ENCODE measurements at places on chromosomes 1 and 21.

- DNase-seq, result no peak
Observed at GRCh38 chr1:27513528-27513927, 23.6 kb upstream of the WASF2 start.

- peak; percentile 85 for DNase-seq
Observed at GRCh38 chr1:244461245-244462071, at the start of gene CATSPERE. TSS of gene CATSPERE (plus strand) at chr1:244461273. CDS start at chr1:244461430, 157 bp downstream.

- no peak for DNase-seq
Observed at GRCh38 chr1:19648689-19649088, 4.6 kb downstream of the NBL1 start.

- no peak for DNase-seq
Observed at GRCh38 chr1:31791131-31791858, 24.5 kb downstream of the SPOCD1 start.

- no peak for DNase-seq
Observed at GRCh38 chr1:93612510-93612909, 69.1 kb downstream of the BCAR3 start.

GRCh38 chr1:239657291-239657690 is 270.9 kb downstream of the CHRM3 start:
- DNase-seq, result no peak

DNA sequence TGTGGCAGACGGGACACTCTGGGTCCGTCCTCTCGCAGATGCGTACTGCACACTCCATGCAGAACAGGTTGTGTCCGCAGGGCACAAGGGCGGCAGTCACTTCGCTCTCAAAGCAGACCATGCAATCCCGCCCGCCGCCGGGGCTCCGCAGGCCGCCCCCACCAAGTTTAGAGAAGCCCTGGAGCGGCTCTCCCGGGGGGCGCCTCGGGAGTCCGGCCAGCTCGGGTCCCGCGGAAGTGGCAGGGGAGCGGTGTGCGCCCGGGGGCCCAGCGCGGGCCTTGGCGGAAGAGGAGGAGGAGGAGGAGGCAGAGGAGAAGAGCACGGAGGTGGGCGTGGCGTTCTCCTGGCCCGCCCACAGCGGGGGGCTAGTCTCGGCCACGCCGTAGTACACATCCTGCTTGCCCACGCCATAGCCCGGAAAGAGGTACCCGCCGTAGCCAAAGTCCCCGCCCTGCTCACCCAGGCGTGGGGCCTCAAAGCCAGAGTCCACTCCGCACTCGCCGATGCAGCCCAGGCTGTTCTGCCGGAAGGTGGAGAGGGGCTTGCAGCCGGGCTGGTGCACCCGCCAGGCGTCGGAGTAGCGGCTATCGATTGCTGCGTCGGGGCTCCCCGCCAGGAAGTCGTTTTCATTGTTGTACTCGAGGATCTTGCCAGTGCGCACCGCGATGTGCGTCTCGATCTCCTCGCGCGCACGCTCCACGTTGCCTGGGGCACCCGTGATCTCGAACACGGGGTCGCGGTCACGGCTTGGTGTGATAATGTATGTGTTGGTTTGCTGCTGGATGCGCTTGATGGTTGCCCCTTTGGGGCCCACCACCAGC is 5.4 kb downstream of the MEX3A start:
- DNase-seq, result no peak

GRCh38 chr1:37493336-37494098 is 19.1 kb downstream of the ZC3H12A start:
- DNase-seq, result no peak

DNA sequence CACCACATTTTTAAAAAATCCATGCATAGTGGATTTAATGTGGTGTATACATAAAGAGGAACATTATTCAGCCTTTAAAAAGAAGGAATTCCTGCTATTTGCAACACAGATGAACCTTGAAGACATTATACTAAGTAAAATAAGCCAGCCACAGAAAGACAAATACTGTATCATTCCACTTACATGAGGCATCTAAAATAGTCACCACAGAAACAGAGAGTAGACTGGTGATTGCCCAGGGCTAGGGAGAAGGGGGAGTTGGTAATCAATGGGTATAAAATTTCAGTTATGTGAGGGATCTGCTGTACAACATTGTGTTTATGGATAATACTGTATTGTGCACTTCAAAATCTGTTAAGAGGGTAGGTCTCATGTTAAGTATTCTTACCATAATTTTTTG is 10.0 kb downstream of the FAM163A start:
- no peak for DNase-seq

DNA sequence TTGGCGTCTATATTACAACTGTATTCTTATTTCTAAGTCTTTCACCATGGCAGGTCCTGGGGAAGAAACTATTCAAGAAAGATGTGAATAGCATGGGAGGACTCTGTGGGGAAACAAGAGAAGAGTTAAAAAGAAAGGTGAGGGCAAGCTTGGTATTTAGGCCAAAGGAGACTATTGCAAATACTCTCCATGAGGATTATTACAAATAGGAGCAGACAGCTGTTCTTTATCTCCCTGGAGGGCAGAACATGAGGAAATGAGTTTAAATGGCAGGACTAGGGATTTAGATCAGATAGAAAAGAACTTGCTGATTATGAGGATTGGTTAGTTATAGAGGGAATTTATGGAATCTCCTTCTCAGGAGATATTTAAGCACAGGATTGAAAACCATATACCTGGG is 186.8 kb downstream of the CDC7 start:
- DNase-seq, result no peak

DNA sequence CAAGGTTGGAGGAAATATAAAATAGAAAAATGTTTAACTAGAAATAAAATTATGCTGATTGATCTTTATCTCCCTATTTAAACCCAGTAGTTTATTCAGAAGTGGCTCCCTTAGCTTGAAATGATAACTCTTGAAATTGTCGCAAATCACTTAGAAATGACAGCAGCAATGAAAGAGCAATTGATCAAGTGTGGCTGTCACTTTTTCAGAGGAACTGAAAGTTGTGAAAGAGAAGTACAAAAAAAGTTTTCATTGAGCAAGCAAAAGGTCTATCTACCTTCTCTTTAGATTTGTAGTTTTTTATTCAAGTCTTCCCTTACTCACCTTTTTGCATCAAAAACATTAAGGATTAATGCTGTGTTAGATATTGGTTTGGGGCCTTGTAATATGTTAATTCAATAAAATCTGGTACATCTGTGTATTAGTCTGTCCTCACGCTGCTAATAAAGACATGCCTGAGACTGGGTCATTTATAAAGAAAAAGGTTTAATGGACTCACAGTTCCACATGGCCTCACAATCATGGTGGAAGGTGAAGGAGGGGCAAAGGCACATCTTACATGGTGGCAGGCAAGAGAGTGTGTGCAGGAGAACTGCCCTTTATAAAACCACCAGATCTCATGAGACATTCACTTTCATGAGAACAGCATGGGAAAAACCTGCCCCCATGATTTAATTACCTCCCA is 48.3 kb downstream of the LRRC8C start:
- DNase-seq, result no peak

DNA sequence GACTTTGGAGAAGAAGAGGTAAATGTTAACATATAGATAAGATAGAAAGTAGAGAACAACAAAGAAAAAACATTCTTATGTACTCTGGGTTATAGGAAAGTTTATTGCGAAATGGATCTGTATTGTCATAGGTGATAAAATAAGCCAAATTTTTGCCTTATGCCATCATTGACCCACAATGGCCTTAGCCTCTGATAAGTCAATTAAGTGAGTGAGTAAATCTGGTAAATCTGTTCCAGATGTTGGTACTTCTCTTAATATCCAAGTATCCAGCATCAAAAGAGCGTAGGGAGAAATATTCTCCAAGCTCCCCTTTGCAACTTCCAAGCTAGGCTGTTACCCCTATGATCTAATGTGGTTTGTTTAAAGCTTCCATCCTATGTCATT is 38.3 kb upstream of the CLCA4 start:
- DNase-seq, result no peak

DNA sequence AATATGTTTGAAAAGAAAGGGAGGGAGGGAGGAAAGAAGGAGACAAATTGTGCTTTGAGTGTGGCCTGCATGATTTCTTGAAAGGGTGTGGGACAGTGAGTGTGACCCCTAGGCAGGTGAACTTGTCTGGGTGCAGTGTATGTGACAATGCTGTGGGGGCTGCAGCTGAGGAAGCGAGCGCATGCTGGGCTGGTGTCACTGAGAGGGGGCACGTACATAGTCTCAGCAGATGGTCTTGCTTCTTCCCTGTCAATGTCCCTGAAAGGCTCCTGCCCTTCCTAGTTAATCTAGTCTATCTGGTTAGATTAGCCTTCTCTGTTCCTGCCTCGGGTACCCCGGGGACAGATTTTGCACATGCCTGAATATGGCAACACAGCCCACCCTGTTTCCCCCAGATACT is 9.8 kb downstream of the FAAH start:
- no peak for DNase-seq

GRCh38 chr1:58804853-58805565 is 21.2 kb upstream of the JUN start:
- no peak for DNase-seq

- DNase-seq, result no peak
Observed at GRCh38 chr1:162627662-162628296, 4.5 kb upstream of the DDR2 start.

- DNase-seq, result no peak
Observed at GRCh38 chr1:79079770-79080169, 73.2 kb upstream of the ADGRL4 start.

GRCh38 chr1:48841966-48842365 is 65.3 kb upstream of the BEND5 start:
- DNase-seq, result no peak

DNA sequence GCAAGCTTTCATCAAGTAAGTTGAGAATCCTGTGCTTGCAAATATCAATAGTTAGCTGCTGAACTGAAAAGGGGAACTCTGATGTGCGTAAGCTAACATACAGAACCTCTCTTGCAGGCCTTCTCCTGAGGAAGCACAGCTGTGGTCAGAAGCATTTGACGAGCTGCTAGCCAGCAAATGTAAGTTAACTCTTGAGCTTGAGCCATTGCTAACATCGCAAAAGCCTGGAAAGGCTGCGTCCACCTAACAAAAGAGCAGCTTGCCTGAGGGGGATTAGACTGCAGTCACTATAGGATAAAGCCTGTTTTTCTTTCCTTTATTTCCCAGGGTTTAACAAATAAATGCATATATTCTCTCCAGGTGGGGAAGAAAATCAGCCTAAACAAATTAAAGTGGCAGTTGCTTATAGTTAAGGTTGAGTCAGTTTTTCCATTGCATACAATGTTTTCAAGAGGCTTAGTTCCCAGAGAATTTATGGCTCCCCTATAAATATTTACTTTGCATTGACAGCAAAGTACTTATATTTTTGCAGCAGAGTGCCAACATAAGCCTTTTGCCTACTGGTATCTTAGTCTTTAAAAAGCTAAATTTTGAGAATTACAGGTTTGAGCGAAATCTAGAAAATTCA is 1.5 kb downstream of the RGS2 start:
- peak; percentile 30 for DNase-seq

GRCh38 chr1:26418865-26419349 is 8.3 kb downstream of the LIN28A start:
- no peak for DNase-seq

GRCh38 chr21:35929901-35930300 is 130.4 kb downstream of the SETD4 start:
- no peak for DNase-seq

GRCh38 chr1:229340496-229340895 is 2.4 kb downstream of the CCSAP start:
- DNase-seq, result no peak

- no peak for DNase-seq
Observed at GRCh38 chr1:247924868-247925267, at the start of gene OR2AJ1. TSS of gene OR2AJ1 (plus strand) at chr1:247924889. CDS start at chr1:247933769, 8,880 bp downstream.

- DNase-seq, result no peak
Observed at GRCh38 chr1:183685112-183685713, 32.1 kb upstream of the APOBEC4 start.

DNA sequence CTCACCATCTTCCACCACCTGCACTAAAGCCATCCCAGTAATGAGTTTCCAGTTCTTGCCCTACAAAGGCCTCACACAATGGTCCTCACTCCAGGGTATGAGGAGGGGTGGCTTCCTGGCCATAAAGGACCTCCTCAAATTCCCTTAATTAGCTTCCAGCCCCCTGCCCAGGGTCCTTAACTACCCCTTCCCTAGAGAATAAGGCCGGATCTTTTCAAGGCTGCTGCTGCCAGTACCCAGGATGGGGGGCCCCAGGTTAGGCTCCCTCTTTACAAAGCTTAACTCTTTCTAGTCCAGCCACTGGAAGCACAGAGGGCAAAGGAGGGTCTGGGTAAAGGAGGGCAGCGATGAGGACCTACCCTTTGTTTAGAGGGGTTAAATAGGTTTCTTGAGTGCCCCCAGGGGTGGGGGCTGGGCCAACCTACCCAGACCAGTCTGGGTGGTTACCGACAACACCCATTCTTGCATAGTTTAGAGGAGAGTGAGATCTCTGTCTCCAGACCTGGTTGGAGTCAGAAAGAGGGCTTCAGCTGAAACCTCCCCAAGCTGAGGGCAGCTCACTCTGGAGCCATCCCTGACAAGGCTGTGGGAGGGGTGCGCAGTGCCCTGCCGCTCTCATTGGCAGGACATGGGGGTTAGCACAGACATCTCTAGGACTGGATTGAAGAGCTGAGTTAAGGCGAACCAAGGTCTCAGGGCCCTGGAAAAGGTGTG is 7.1 kb downstream of the BLACAT1 start:
- no peak for DNase-seq

DNA sequence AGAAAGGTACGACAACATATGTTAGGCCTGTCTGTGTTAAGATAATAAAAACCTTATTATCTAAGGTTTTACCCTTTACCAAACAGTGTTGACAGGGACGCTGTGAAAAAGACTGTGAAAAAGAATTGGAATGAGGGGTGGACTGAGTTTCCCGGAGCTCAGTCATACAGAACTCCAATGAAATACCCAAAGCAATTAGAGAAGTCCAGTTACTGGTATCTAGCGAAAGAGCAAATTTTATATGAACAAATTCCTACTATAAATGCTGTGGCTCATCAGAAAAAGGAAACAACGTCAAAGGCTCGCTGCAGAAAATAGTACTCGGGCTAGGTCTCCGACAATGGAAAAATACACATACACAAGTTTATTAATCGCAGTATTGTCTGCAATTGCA is 708 bp upstream of the RBBP5 start:
- DNase-seq, result no peak

DNA sequence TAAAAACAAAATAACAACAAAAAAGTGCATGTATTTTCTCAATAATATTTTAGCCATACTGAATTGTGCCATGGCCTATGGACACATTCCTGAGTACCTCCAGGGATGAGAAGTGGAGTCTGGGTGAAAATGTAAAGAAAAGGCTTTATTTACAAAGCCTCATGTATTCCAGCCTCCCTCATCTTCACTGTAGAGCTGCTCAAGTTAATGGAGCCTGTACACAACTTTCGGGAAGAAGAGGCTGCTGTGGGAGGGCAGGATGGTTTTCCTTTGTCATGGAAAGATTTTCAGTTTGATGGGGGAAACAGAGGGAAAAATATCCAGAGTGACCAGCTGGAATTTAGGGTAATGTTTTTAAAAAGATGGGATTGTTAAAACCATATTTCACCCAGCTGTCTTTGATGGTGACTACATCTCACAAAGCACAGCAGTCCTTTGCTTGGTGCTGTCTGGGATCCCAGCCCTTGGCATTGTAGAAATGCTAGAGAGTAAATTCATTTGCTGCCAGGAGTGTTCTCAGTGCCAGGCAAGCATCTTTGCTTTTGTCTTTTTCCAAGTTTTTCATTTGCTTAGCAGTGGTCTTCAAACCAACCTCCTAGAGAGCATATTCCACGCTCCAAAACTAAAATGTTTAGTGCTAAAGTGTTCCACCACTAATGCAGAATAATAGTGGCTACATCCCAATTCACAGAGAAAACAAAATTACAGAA is 54.9 kb downstream of the DPT start:
- no peak for DNase-seq

- no peak for DNase-seq
Observed at GRCh38 chr21:43613755-43614638, 45.3 kb downstream of the HSF2BP start.
